T-helper 9 cell (primary cell): ENCODE measurements at places on chromosomes 13 and 19.

DNA sequence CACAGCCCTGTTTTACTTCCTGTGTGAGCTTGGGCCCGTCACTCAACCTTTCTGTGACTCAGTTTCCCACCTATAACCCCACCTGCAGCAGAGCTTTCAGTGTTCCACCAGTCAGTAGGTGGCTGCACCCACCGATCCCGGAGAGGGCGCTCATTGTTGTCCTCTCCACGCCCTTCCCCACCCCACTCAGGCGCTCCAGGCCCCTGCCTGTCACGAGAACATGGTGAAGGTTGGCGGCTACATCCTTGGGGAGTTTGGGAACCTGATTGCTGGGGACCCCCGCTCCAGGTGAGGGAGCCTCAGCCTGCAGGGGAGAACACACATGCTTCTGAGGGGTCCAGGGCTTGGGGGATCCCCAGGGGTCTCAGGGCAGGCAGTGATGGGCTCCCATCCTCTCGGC is 12.3 kb downstream of the FUZ start:
- DNase-seq, result no peak

- DNase-seq, result no peak
Measured at GRCh38 chr19:31256593-31256960, 92.7 kb downstream of the TSHZ3 start.

DNA sequence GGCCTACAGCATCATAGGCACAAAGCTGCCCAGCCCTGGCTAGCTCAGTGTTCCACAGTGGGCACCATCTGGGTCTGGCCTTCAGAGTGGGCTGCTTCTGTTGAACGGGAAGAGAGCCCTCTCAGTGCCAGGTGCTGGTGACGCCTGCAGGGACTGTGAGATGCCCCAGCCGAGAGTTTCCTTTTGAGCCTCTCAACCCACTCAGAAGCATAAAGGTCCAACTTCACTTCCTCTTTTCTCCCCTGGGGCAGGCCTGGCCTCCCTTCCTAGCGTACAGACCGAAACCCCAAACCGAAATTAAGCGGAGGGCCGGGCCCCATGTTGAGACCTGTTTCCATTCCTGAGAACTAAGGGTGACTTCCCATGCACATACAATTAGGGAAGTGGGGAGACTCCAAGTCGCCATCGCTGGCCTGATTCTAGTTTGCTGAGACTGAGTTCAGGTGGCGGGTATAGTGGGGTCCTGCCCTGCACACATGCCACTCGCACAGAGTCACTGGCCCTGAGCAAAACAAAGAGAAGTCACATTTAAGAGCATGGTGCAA is 6.9 kb downstream of the RAB8A start:
- no peak for DNase-seq

GRCh38 chr19:2424686-2425621 is 2.4 kb downstream of the TIMM13 start:
- no peak for DNase-seq

- no peak for DNase-seq
Measured at GRCh38 chr13:40017662-40018262, 362.3 kb downstream of the COG6 start.

GRCh38 chr19:29855087-29855486 is 43.3 kb downstream of the CCNE1 start:
- no peak for DNase-seq

DNA sequence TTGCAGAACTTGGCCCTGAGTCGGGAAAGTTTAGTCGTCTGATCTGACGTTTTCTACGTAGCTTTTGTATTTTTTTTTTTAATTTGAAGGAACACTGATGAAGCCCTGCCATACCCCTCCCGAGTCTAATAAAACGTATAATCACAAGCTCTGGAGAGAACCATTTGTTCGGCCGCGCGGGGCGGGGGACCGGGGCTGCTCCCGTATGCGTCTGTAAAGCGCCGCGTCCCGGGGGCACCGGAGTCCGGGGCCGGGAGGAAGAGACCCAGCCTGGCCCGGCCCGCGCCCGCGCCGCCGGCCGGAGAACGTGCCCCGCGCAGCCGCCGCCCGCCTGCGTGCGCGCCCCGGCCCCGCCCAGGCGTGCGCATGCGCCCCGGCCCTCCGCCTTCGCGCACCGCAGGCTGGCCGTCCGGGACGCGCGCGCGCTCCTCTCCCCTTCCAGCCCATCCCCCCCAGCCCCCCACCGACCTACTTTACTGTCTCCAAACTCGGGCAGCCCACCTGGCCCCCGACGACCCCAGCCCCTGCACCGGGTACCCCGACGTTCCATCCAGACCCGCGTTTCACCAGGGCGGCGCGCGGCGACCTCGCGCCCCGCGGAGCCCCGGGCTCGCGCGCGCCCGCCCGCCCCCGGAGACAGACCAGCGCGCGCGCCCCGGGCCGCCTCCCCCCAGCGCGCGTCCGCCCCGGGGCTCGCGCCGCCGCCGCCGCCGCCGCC is 785 bp upstream of the USF2 start:
- peak; percentile 58 for DNase-seq

GRCh38 chr19:55457683-55458457 is 3.6 kb downstream of the ISOC2 start:
- no peak for DNase-seq

- DNase-seq, result no peak
Measured at GRCh38 chr13:113926951-113927660, 46.8 kb downstream of the C13orf46 start.

GRCh38 chr13:45537516-45537915 is 72.8 kb downstream of the COG3 start:
- DNase-seq, result no peak

DNA sequence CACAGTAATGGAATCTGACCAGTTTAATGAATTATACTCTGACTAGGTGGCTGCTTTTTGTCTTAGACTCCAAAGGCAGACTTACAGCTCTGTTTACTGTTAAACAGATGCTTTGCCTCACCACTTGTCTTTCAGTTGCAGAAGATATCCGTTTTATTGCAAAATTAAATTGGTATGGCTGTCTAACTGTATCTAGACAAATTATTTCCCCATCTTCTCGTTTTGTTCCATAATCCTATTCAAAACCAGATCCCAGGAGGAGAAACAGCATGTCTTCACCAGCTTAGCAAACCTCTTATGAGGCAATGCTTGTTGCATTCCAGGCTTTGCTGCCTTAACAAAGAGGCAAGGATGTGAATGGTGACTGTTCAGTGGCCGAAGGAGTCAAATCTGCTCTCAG is 215.6 kb downstream of the TDRD3 start:
- DNase-seq, result no peak

DNA sequence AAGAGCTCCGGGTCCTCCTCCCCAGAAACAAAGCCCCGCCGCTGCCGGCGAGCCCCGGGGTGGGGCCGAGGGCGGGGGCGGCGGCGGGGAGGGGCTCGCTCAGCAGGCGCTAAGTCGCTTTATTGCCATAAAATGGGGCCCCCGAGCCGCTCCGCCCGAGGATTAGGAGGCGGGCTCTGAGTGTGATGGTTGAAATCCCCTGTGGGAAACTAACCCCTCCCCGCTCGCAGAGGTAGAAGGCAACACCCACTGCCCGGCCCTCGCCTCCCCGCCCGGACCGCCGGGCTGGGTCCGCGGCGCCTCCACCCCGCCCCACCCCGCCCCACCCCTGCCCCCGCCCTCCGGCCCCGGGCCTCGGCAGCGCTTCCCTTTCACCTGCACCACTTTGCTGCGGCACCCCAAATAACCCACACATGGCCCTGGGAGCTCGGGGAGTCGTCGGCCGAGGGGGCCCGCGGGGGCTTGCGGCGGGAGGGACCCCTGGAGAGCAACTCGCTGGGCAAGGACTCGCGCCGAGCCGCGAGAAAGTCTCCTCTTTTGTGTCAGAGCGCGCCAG is at the start of gene KLF12:
TSS of gene KLF12 (minus strand) at position 184 of the 556 bp plus-strand sequence.
- DNase-seq, result peak; percentile 87

DNA sequence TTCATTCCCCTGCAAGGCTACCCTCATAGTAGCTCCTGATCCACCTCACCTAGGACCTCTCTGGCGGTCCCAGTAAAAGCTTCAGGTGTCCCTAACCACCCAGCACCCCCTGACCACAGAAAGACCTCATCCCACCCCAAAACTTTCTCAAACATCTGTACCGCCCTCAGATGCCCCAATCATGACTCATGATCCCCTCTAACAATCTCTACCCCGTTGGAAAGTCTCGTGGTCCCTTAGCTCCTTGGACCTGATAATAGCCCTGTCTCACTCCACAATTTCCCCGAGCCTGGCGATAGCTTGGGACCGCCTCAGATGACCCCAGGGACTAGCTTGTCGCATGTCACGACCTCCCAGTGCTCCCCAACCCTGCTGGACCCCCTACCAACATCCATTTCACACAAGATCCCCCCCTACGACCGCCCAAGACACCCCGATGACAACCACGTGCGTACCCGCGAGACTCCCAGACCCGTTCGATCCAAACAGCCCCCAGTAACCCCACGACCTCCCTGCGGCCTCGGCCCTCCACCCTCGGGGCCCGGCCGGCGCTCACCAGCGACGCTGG is 450 bp downstream of the NDUFA11 start:
- DNase-seq, result no peak

- DNase-seq, result no peak
Measured at GRCh38 chr13:31121379-31122140, 40.1 kb downstream of the HSPH1 start.

DNA sequence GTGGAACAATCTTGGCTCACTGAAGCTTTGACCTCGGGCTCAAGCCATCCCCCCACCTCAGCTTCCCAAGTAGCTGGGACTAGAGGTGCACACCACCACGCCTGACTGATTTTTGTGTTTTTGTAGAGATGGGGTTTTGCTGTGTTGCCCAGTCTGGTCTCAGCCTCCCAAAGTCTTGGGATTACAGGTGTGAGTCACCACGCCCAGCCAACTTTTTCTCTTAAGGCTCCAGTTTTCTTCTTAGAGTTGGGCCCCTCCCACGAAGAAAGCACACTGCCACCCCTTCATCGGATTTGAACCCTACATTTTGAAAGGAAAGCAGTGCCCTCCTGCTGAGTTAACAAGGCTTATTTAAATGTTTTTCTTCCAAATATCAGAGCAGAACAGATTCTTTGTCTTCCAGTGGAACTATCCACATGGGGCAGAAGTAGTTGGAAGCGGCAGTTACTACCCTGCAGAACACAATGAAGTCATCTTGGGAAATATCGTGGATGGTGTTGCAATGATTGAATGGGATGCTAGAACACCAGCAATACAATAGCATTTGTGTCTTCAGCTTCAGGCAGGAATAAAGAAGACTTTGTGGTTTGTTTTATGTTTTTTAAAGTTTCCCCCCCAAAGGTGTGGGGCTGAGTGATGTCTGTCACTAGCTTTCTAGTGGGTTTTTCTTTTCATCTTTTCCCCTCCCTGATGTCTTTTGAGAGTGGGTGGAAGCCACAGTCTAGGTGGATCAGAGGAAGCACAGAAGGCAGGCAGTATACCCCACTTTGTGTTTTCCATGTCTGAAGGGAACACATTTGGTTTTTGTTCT is 8.9 kb downstream of the ACTN4 start:
- DNase-seq, result no peak

- no peak for DNase-seq
Measured at GRCh38 chr19:452829-453228, 8.0 kb downstream of the SHC2 start.

DNA sequence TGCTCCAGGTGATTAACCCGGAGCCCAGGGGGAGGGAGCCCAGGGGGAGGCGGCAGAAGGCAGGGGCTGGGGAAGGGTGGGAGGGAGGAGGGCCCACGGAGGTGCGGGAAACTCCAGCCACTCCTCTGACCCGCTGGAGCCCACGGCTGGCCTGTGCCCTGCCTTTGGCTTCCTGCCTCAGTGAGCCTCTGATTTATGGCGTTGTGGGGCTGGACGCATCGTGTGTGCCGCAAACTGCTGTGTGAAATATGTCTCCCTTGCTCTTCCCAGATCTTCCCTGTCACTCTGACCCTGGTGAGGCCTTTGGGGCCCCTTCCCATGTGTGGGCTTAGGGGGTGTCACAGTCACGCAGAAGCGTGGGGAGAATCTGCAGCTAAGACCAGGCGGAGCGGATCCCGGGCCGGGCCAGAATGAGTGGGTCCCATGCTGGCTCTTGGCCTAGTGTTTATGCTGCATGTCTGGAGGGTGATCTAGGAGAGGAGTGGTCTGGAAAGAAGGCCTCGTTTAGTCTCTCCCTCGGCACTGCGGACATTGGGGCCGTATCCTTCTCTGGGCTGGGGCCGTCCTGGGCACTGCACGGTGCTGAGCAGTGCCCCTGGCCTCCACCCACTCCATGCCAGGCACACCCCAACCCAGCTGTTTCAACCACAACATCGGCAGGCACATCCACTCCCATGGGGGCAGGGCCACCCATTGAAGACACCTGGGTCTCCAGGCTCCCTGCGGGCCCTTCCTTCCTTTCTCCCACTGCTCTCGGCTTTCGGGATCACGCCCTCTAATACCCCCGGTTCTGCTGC is 123.0 kb downstream of the KDM4B start:
- no peak for DNase-seq

DNA sequence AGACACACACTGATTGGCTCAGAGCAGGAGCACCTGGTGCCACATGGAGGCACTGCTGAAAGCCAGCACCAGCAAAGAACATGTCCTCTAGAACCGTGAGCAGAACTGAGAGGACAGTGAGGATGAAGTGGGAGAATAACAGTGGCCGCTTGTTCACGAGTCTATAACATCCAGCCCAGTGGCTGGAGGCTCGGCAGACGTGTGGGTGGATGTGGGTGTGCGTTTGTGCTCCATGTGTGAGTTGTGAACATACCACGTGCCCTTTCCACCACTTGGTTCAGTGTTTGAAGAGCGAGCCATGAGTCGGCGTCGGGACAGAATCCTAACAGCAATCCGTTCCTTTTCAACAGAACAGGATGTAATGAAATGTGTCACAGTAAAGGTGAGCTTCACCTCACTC is 113.0 kb downstream of the SOX1 start:
- DNase-seq, result no peak

DNA sequence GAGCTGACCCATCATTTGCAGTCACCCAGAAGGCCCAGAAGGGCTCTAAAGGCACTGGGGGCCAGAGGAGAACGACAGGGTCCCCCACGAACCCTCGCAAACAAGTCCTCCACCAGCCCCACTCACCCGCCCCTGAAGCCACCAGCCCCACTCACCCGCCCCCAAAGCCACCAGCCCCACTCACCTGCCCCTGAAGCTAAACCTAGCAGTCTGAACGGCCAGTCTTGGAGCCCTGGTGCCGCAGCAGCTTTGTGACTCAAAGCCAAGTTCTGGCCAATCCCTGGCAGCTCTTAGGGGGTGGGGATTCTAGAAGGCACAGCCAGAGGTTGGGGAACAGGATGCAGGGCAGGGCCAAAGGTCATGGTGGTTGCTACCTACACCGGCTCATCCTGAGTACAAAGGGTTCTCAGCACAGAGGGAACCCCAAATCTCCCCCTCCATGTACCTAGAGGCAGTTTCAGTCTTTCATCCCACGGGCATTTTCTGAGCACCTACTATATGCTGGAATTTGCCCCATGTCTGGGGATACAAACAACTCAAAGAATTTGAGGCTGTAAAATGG is at the start of gene IQCN:
TSS of gene IQCN (minus strand) at position 234 of the 562 bp plus-strand sequence. CDS start 4,974 bp downstream, outside the sequence.
- DNase-seq, result no peak

GRCh38 chr13:32427852-32428580 is at the start of gene N4BP2L1:
N4BP2L1 (minus strand) TSS chr13:32428130; CDS start chr13:32428082, 48 bp downstream.
- DNase-seq, result peak; percentile 77
